ENCODE measurements at places on chromosomes 2 and 18.

DNA sequence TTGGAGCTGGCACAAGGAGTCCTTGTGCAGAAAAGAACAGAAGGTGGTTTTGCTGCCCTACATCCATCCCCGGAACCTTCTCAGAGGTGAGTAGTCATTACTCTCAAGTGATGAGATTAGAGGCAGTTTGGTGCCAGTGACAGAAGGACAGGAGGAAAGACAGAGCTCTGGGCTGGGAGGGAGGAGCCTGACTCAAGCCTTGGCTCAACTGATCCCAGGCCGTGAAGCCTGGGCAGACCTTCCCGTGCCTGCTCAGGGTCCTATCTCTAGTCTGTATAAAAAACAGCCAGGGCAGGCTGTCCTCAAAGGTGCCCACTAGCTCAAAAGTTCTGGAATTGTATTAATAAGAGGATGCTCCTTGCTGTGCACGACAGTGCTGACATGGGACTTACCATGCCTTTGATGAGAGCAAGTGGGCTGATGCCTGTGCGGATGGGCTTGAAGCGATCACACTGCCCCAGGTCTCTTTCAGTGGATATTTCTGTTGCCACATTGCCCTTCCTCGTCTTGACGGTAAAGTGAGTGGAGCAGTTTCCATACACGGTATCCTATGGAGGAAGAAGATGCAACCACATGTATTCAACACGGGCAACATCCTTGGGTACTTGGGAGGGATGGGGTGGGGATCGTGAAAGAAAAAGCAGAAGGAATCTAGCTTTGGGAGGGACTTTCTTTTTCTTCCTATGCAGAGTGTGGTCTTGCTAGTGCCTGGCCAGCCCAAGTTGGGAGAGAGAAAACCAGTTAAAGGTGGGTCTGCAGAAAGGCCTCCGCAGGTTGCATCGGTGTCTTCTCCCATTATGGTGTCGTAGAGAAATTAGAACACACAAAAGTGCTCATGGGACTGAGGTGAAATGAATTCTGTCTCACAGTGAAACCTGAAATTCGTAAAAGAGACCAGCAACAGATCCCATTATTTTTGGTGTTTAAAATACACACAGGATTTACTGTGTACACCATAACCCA, 6.9 kb downstream of the APOB start:
- no peak for DNase-seq

GRCh38 chr2:238160206-238161129, 1.7 kb downstream of the ERFE start:
- DNase-seq = peak; percentile 40

- DNase-seq = no peak
Observed at GRCh38 chr18:56076723-56077122, 488.7 kb upstream of the TCF4 start.

GRCh38 chr2:39094717-39095363, 26.0 kb downstream of the SOS1 start:
- DNase-seq = no peak

DNA sequence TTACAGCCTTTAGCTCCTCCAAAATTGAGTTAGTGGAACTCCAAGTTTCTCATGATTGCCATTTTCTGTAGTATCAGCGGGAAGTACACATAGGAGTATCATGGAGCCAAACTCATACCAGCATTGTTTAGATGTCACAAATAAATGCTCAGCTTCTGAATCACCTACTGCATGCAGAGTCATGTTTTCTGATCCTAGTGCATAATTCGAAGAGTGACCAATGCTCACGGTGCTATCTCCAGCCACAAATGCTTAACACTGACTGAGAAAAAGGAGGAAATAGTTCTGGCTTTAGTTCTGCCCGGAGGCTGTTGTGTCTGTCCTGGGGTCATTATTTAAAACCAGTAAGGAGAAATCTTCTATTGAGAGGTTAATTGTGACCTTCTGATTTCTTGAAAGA, 45.4 kb upstream of the LRATD1 start:
- no peak for DNase-seq

- DNase-seq = no peak
Observed at GRCh38 chr18:6682437-6683111, 46.9 kb upstream of the ARHGAP28 start.

GRCh38 chr2:85131116-85131515, 2.1 kb upstream of the TCF7L1 start:
- no peak for DNase-seq

GRCh38 chr18:76055025-76055424, 440.0 kb downstream of the ZNF516 start:
- no peak for DNase-seq

- DNase-seq = no peak
Observed at GRCh38 chr18:33146014-33146413, 294.5 kb downstream of the CCDC178 start.

GRCh38 chr2:72813841-72814240, 12.0 kb downstream of the EXOC6B start:
- no peak for DNase-seq

Measured in Right ventricle myocardium superior (tissue), 1 donor.